Endothelial cell (in vitro differentiated cells): ENCODE measurements at places on chromosomes 1 and 21. TPM values are rescaled to one million over a fixed set of nuclear protein-coding genes. Genes with fewer than 3 reads are reported as not detected.

RAB7B gene
- not detected for total RNA-seq

MRPL9 gene
- 99.5 TPM for total RNA-seq

PLPPR4 gene
- total RNA-seq = 0.15 TPM

AMY2B gene
- 3.4 TPM for total RNA-seq

ICOSLG gene
- 1.2 TPM for total RNA-seq

NR1I3 gene
- total RNA-seq = not detected

MTARC1 gene
- total RNA-seq = 2.6 TPM

SLFNL1 gene
- total RNA-seq = 0.38 TPM

DNA sequence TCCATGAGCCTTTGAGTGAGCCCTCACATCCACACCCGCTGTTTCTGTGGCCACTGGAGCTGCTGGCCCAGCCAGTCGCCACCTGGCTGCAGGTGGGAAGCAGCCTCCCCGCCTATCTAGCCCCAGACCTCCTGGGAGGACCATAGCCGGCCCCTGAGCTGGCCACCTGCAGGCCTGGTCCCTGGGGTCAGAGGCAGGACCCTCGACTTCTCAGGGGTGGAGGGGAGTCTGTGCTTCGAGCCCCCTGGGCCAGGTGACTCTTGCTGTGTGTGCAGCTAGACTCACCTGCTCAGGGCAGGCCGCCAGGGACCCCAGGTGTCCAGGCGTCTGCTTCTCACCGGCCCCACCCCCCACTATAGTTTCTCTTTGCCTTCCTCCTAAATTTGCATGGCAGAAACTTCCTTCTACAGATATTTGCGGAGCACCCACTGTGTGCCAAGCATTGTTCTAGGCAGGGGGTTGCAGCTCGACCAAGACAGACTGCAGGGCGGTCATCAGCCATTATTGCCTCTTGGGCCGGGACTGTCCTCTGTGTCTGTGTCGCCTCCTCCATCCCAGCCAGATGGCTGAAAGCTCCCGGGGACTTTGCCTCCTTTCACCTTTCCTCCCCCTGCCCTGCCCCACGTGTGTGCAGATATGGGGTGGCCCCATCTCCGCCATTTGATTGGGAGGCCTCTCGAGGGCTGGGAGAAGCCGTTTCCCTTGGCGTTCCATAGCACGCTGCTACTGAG is 27.3 kb downstream of the SPSB1 start:
- no peak overlapping the region for H3K27ac ChIP-seq
- no peak for DNase-seq
- no peak overlapping the region for H3K4me3 ChIP-seq

- peak overlapping the region; percentile 48 for H3K27ac ChIP-seq
- DNase-seq = no peak
- peaks cover 28% of the 10 kb centered on the region for H3K4me1 ChIP-seq
- H3K4me3 ChIP-seq = no peak overlapping the region
- peaks cover 7% of the 10 kb centered on the region for H3K27me3 ChIP-seq
- no peaks in the 10 kb centered on the region for H3K36me3 ChIP-seq
Measured at GRCh38 chr1:59143133-59143487, 153.8 kb upstream of the FGGY start.

DNA sequence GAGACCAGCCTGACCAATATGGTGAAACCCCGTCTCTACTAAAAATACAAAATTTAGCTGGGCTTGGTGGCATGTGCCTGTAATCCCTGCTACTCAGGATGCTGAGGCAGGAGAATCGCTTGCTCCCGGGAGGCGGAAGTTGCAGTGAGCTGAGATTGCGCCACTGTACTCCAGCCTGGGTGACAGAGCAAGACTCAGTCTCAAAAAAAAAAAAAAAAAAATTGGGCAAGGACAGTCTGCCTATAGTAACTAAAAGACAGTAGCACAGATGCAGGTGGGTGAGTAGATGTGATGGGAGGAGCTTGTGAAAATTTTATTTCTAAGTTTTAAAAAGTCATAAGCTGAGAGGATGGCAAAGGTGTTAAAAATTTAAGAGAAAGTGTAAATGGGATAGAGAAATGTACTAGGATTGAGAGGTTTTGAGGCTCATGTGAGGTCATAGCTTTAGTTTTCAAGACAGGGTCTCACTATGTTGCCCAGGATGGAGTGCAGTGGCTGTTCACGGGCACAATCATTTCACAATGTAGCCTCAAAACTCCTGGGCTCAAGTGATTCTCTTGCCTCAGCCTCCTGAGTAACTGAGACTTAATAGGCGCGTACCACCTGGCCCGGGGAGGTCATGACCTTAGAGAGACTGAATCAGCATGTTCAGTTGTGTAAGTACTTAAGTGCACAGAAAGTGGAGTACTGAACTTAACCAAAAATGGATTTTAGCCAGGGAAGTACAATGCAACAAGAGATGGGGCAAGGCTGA is 33.7 kb downstream of the PTP4A2 start:
- H3K27me3 ChIP-seq = peaks cover 4% of the 10 kb centered on the region
- H3K36me3 ChIP-seq = peaks cover 19% of the 10 kb centered on the region
- no peak overlapping the region for H3K4me3 ChIP-seq
- H3K4me1 ChIP-seq = no peaks in the 10 kb centered on the region
- DNase-seq = no peak
- H3K27ac ChIP-seq = no peak overlapping the region

GRCh38 chr21:34844924-34845238 is 176.1 kb downstream of the CLIC6 start:
- H3K4me3 ChIP-seq = no peak overlapping the region
- DNase-seq = no peak
- peak overlapping the region; percentile 30 for H3K27ac ChIP-seq
- H3K27me3 ChIP-seq = peaks cover 2% of the 10 kb centered on the region

DNA sequence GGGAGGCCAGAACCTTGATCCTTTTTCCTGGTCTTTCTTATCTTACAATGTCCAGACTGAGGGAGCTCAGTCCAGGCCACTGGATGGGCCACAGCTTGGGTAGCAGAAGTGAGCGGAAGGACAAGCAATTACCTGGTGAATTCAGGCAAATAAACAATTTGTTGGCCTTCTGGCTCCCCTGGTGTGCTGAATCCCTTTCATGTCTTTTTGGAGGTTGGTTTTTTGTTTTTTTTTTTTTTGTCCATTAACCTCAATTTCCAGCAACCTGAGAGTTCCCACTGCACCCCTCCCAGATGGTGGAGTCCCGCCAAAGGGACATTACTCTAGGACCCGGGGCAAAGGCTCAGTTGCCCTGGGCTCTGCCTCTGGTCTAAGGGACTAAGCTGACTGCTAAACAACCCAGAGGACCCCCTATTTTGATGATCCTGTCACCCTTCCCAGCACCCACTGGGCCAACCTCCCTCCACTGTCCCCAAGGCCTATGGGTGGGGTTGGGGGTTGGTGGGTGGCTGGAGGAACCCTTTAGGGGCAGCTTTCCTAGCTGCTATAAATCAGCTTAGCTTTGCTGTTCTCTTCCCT is 85.5 kb downstream of the KCND3 start:
- DNase-seq = no peak
- H3K27me3 ChIP-seq = no peaks in the 10 kb centered on the region
- H3K27ac ChIP-seq = no peak overlapping the region
- H3K36me3 ChIP-seq = no peaks in the 10 kb centered on the region
- H3K4me3 ChIP-seq = no peak overlapping the region

DNA sequence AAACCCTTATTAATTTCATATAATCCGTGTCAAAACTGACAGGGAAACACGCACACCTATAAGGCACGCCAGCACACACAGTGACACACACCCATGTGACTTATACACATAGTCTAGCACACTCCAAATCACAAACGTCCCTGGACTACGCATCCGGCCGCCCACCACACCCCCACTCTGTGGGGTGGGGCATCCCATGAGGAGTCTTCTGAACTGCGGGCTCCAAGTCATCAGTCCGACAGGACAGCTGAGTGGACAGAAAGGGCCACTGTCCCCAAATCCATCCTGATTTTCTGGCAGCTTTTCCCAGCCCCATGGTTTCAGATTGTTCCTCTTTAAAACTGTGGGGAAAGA is 829 bp downstream of the PEA15 start:
- H3K27ac ChIP-seq = peak overlapping the region; percentile 95
- no peak for DNase-seq
- peaks cover 68% of the 10 kb centered on the region for H3K4me1 ChIP-seq
- H3K27me3 ChIP-seq = peaks cover 32% of the 10 kb centered on the region
- peaks cover 45% of the 10 kb centered on the region for H3K36me3 ChIP-seq
- H3K4me3 ChIP-seq = peak overlapping the region; percentile 89

DNA sequence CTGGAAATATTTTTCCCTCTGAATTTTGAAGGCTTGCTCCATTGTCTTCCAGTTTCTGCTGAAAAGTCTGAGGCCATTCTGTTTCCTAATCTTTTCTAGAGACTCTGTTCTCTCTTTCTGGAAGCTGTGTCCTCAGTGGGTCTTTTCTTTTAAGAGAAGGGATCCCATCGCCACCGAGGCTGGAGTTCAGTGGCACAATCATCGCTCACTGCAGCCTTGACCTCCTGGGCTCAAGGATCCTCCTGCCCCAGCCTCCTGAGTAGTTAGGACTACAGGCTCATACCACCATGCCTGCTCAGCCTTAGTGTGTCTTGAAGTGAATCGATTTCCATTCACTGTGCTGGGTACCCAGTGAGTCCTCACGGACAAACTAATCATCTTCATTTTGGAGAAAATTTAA is 9.6 kb upstream of the LRP8 start:
- no peak for DNase-seq
- no peaks in the 10 kb centered on the region for H3K4me1 ChIP-seq
- H3K36me3 ChIP-seq = no peaks in the 10 kb centered on the region
- no peak overlapping the region for H3K4me3 ChIP-seq
- no peaks in the 10 kb centered on the region for H3K27me3 ChIP-seq

GRCh38 chr1:234925440-234926263 is 203.0 kb downstream of the TOMM20 start:
- H3K4me3 ChIP-seq = no peak overlapping the region
- DNase-seq = no peak
- peaks cover 8% of the 10 kb centered on the region for H3K27me3 ChIP-seq
- peak overlapping the region; percentile 94 for H3K27ac ChIP-seq

GRCh38 chr21:28397040-28397439 is 595.6 kb downstream of the LTN1 start:
- no peak overlapping the region for H3K27ac ChIP-seq
- H3K36me3 ChIP-seq = no peaks in the 10 kb centered on the region
- H3K4me3 ChIP-seq = no peak overlapping the region
- no peak for DNase-seq

DNA sequence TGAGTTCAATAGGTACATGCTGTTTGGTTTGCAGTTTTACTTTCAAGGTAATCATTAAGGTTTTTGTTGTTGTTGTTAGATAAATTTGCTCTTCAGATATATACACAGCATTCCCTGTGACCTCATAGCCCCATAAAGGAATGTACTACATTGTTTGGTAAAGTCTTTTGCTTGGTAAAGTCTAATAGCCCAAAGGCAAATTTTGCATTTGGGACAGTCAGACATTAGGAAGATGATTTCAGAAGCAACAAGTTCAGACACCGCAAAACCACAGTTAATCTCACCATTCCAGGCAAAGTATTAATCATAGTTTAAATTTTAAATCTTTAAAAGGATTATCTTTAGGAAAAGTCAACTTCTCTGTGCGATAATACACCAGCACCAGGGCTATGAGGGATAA is 32.6 kb upstream of the PYHIN1 start:
- no peaks in the 10 kb centered on the region for H3K36me3 ChIP-seq
- peaks cover 3% of the 10 kb centered on the region for H3K4me1 ChIP-seq
- DNase-seq = no peak

DNA sequence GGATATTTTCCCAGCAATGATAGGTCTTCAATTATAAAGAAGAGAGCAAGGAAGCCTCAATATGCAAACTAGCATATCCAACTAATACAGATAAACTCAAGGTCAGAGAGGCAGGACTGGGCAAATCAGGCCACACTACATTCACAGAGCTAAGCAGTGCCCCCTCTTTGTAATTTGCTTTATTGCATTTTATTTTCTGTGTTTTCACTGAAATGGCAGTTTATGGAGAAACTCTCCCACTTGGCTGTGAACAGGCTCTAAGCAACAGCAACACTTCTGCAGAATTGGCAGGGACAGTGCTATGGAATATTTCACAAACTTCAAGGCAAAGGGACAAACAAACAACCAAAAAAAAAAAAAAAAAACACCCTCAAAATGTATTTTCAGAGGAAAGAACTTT is 93.4 kb upstream of the SOD1 start:
- no peak overlapping the region for H3K4me3 ChIP-seq
- no peaks in the 10 kb centered on the region for H3K36me3 ChIP-seq
- peaks cover 2% of the 10 kb centered on the region for H3K27me3 ChIP-seq
- DNase-seq = no peak

DNA sequence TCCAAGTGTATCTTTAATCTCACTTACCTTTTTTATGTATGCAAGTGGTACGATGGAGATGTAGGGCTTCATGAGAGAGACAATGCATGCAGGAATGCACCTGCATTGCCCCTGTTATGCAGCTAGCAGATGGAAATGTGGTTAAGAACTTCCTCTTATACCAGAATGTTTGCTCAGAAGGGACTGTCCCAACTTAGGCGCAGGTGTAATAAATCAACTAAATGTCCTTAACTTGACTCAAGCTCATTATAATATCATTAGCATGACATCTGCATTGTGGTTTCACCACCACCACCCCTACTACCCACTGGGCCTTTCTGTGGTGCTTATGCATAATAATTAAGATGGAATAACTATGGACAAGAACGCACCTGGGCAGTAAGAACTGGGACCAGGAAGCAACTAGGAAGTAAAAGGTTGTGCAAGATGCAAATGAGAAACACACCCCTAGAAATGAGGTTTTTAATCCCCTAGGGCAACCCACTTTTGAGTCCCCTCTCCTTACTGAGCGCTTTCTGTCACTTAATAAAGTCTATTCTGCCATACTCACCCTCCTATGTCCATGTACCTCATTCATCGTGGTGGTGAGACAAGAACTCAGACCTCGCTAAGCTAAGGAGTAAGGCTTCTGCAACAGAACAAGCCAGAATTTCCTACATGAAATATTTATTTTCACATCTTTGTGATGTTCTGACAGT is 1103.3 kb upstream of the B3GALT2 start:
- no peak overlapping the region for H3K27ac ChIP-seq
- H3K27me3 ChIP-seq = no peaks in the 10 kb centered on the region
- H3K4me1 ChIP-seq = no peaks in the 10 kb centered on the region

DNA sequence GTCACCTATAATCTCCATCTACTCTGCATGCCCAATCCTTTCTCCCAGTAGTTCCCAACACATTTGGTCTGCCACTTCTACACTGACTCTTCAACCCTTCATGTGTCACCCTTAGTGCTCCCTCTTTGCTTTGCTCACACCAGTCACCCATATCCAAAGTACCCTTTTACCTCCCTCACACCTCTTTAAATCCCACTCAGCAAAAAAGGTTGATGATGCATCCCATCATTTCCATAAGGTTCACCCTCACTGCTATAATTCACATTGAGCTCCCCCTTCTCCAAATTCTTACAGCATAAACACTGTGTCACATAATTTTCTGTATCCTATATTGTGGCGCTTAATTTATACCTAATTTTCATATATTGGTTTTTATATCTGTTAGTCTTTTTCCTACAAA is 83.8 kb upstream of the ATP1B1 start:
- no peak overlapping the region for H3K27ac ChIP-seq
- no peaks in the 10 kb centered on the region for H3K4me1 ChIP-seq
- DNase-seq = no peak
- no peaks in the 10 kb centered on the region for H3K27me3 ChIP-seq
- H3K4me3 ChIP-seq = no peak overlapping the region
- no peaks in the 10 kb centered on the region for H3K36me3 ChIP-seq
